ENCODE measurements at places on chromosomes 1 and 21.

GRCh38 chr1:194367121-194367520, 1180.7 kb upstream of the B3GALT2 start:
- no peak for DNase-seq

GRCh38 chr1:242228991-242229390, 230.1 kb upstream of the MAP1LC3C start:
- no peak for DNase-seq

- no peak for DNase-seq
Observed at GRCh38 chr1:185610954-185611353, 123.2 kb upstream of the HMCN1 start.

GRCh38 chr1:150109586-150109985, 40.1 kb upstream of the PLEKHO1 start:
- no peak for DNase-seq

DNA sequence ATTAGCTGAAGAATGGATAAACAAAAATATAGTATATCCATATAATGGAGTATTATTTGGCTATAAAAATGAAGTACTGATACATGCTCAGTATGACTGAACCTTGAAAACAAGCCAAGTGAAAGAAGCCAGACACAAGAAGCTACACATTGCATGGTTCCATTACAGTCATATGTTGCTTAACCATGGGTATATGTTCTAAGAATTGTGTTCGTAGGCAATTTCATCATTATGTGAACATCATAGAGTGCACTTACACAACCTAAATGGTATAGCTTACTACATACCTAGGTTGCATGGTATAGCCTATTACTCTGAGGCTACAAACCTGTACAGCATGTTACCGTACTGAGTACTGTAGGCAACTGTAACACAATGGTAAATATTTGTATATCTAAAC, 28.6 kb upstream of the FCAMR start:
- DNase-seq = no peak

DNA sequence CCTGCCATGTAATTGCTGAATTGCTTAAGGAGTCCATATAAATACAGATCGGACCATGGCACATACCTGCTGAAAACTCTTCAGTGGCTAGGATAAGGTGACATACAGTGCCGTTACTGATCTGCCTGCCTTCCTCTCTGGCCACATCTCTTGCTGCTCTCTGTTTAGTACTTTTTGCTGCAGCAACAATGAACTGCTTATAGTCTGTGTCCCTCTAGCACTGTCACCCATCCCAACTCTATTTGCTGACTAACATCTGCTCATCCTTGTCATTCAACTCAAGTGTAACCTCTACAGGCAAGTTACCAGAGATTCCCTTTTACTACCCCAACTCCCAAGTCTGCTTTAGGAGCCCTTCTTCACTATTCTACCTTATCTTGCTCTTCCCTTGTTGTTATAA, 65.6 kb downstream of the GTF2B start:
- DNase-seq = no peak

DNA sequence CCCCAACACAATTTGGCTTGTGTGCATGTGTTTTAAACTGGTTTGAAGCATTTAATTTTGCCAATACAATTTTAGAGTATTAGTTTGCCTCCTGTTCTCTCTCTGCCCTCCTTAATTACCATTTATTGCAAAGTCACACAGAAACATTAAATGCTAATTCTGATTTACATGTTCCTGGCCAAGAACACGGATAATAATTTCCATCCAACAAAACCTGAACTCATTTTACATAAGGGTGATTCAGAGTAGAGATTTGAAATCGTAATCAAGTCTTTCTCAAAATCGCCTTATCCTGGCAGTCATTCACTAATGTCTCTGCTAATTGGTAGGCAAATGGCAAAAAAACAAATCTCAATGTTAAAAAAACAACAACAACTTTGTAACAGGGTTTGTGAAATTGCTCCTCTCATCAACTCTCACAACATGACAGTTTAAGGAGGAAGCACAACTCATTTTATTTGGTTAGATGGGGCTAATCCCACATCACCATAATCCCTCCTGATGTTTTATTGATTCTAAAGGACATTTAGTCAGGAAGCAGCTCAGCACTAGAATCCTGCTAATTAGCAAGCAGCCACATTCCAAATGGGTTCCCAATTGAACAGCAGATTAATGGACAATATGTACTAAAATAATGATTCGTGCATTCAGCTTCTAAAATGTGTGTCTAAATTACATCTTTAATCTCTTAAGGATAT, 55.9 kb downstream of the C1orf87 start:
- DNase-seq = no peak

GRCh38 chr1:96362623-96363022, 359.0 kb upstream of the PTBP2 start:
- DNase-seq = no peak

DNA sequence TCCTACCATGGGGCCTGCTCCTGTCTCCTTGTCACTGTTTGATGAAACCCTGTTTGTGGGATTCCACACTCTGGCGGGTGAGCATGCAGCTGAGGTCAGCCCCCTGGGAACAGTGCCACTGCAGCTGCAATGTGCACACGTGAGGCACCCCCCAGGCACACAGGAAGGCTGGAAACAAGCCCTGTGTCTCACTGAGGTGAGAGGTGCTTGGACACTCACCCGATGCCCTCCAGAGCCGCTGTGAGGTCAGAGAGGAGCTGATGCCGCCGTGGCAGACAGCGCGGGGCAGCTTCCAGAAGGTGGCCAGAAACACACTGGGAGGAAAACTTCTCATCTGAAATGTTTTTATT, 49.7 kb downstream of the SLX9 start:
- no peak for DNase-seq

DNA sequence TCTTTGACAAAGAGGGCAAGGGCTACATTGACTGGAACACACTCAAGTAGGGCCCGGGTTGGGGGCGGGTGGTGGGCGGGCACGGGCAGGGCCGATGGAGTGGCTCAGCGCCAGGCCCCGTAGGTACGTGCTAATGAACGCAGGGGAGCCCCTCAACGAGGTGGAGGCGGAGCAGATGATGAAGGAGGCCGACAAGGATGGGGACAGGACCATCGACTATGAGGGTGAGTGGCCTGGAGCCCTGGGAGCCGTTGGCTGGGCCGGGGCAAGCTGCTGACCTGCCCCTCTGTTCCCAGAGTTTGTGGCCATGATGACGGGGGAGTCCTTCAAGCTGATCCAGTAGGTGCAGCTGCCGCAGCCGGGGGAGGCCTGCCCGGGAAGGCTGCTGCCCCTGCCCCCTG, 1.8 kb downstream of the CALML6 start:
- no peak for DNase-seq

- DNase-seq = no peak
Observed at GRCh38 chr1:112267929-112268328, 128.1 kb upstream of the CTTNBP2NL start.

DNA sequence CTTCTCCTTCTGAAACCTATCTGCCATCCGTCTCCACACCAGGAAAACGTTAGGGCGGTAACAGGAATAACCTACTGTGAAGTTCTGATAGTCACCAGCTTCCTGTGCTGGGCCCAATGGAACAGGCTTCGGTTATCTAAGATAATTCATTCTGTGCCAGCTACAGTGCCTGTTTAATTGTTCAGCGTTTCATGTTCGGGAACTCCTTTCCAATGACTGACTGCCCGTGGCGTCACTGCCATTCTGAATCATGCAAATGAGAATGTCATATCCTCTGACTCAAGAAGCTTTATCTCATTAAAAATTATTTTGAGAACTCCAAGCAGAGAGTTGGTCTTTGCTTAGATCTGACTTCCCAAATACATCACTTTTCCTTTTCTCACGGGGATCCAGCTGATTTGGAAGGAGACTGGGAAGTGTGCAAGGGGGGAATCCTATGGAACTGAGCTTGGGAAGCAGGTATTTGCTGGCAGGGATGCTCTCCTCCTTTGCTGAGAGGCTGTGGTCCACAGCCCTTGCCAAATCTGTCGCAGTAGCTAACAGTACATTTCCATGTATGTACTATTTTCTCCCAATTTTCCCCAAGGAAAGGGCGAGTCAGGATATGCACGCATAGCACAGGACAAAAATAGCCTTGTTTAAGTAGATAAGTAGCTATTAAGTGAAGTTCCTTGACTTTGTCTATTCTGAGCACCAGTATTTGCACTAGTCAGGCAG, 358.7 kb downstream of the LTN1 start:
- no peak for DNase-seq

DNA sequence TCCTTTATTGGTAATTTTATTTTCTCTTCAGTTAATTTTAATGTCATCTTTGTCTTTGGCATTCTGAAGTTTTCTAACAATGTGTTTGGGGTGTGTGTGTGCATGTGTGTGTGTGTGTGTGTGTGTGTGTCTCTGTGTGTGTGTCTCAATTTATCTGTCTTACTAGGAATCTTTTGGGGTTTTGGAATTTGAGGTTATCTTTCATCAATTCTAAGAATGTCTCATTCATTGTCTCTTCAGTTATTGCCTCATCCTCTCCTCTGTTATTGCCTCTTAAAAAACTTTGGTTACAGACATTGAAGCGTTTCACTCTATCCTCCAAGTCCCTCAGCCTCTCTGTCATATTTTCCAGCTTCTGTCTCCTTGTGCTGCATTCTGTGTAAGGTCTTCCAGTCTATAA, 18.1 kb upstream of the SAMD13 start:
- DNase-seq = no peak

DNA sequence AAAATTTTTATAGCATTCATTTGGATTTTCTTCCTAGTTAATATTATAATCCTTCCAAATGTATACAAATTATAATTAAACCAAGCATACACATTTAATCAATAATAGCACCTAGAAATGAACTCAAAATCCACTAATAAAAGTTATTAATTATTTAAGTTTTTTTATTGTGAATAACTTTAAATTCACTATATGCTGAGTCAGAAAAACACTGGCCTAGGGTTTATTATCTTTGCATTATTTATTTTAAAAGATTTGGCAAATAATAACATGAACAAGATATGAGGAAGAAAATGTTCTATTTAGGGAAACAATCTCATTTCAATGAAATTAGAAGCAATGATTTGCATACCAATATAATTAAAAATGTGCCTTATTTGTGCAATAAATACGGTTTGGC, 951.5 kb downstream of the KCNT2 start:
- no peak for DNase-seq

DNA sequence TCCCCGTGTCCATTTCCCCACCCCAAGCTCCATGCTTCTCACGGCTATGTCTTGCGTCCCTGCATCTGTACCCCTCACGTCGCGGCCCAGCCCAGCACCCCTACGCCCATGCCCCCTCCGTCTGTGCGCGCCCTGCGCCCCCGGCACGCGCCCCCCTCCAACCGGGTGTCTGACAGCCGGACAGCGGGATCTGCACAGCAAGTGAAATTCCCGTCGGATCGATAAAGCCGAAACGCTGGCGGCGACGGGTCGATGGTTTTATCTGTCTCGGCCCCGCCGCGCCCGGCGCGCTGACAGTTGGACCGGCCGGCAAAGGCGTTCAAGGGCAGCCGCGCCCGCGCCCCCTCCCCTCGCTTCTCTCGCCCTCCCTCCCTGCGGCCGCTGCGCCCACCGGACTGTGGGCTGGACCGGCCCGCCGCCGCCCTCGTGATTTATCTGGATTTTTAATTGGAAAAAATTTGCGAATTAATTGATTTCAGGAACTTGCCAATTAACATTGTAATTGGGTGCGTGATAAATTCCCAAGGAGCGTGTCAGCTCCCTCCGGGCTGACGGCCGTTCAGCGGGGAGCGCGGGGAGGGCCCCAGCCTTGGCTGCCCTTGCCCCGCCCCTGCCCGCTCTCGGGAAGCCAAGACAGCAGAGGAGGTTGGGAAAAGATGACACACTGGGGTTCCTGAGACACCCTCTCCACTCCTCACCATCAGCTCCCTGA, 57.1 kb downstream of the TMEM53 start:
- DNase-seq = no peak

DNA sequence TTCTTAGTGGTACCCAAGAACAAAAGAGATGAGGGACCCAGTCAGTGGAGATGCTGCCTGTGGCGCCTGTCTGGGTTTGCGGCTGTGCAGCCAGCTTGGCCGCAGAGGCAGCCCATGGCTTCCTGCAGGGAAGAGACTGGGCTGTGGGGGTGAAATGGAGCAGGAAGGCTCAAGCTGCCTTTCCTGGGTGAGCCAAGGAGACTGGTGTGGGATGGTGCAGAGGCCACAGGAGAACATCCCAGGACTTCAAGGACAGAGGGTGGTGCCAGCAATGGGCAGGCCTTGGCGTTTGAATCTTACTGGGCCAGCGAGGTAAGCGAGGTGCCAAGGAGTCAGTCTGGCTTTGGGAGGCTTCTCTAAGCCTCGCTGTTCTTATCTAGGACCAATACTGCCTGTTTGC, 26.4 kb downstream of the KCNA10 start:
- DNase-seq = no peak

- no peak for DNase-seq
Observed at GRCh38 chr1:222187566-222188332, 360.2 kb downstream of the HHIPL2 start.

GRCh38 chr1:68470388-68470970, 20.7 kb upstream of the RPE65 start:
- DNase-seq = no peak

- DNase-seq = no peak
Observed at GRCh38 chr1:204623365-204623893, 62.1 kb downstream of the LRRN2 start.

DNA sequence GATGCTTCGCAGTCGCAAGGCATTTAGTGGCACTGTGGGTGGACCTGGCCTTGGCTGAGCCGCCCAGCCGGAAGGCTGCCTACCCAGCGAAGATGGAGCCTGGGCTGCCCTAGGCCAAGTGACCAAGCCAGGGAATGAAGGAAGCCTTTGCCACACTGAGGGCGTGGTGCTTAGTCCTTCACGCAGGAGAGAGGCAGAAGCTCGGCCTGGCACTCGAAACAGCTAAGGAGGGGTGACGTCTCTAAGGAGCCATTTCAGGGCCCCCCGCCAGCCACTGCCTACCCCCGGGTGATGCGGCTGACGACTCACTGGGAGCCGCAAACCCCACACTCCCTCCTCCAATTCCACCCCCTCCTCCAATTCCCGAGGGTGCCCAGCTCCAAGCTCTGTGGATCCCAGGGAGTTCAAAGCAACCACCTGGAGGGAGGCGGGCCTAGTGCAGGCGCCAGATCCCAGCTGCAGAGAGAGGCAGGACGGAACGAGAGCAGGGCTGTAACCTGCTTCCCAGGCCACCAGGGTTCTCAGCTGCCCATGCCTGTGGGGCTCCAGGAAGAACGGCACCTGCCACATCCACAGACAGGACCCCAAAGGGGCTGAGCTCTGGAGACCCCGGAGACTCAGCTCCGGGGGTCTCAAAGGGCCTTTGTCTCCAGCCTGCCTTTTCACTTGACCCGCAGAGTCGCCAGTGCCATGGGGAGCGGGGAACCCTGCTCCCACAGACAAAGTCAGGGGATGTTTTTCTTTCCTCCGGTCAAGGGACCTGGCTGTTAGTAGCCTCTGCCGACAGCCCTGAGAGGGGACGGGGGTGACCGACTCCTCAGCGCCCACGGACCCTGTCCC, 75.8 kb downstream of the ARHGEF16 start:
- no peak for DNase-seq

DNA sequence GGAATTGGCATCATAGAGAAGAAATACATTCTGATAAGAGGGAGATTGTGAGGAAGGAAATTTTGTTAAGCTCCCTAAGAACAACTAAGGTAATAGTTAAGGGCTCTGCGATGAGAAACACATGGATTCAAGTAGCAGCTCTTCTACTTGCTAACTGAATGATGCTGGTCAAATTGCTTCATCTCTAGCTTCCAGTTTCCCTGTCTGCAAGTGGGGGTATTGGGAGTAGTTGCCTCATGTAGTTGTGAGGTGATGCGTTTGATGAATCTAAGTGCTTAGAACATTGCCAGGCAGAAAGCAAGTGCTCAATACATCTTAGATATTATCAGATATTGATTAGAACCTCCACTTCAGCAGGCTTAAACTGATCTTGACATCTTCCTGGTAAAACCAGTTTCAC, 84.8 kb downstream of the CD58 start:
- DNase-seq = no peak

GRCh38 chr1:107871259-107871658, 93.7 kb downstream of the VAV3 start:
- DNase-seq = no peak

- DNase-seq = no peak
Observed at GRCh38 chr1:85295006-85295431, 18.6 kb upstream of the BCL10 start.

Measured in right renal pelvis (tissue), 4 donors.